RKO (cell line): ENCODE measurements at places on chromosomes 7 and 10.
A peak's percentile ranks its signal among the peaks of the same experiment; 100 is the strongest.

- no peak for DNase-seq
Observed at GRCh38 chr10:50605269-50605950, 18.3 kb downstream of the SGMS1 start.

DNA sequence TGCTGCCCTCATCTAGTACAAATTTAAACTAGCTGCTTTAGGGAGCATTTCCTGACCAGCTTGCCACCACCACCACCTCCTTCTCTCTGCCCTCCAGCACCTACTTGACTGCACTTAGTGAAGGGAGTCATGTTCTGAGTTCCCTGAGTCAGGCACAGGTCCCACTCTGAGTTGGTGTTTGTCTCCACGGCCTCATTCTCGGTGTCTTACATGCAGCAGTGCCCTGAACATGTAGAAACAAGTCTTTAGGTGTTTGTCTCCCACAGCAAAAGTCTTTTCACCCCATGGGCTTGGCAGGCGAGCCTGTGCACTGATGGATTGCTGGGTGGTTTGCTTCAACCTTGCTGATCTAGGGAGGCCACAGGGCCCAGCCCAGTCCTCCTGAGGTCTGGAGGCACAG is 16.9 kb downstream of the TSPAN14 start:
- no peak for DNase-seq

- no peak for DNase-seq
Observed at GRCh38 chr7:149420006-149420405, 40.9 kb downstream of the ZNF777 start.

GRCh38 chr10:53918755-53919154 is 882.3 kb downstream of the PCDH15 start:
- peak; percentile 19 for DNase-seq

DNA sequence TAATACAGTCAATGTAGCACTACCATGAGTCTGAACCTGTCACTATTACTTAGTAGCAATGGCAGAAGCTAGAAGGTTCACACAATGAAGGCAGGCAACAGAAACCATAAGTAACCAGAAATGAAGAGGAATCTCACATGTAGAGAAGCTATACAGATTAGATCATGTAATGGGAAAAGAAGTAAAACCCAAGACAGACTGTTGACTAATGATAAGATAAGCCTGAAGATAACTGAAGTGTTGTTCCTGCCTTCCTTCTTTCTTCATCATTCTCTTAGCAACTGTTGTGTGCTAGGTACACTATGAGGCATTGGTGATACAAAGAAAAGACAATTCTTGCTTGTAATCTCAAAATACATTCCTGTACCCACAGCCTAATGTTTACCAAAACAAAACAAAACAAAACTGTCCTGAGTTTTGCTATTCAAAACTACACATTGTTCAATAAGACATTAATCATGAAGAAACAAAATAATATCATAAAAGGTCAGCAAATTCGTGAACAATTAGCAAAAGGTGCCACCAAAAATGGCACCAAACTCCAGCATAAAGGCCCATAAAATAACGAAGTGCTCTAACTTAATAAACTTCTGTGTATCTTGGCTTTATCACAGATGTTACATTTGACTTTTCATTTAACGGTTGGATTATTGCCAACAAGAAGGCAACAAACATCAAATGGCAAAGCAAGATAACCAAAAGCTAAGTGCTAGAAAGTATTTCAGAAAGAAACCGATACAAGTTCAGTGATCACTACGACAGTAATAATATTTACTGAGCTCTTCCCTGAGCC is 27.1 kb downstream of the ZNF800 start:
- DNase-seq, result no peak

- DNase-seq, result no peak
Observed at GRCh38 chr10:70260259-70260658, 23.5 kb downstream of the NPFFR1 start.

GRCh38 chr7:151051108-151051507 is 2.8 kb downstream of the ASIC3 start:
- no peak for DNase-seq

DNA sequence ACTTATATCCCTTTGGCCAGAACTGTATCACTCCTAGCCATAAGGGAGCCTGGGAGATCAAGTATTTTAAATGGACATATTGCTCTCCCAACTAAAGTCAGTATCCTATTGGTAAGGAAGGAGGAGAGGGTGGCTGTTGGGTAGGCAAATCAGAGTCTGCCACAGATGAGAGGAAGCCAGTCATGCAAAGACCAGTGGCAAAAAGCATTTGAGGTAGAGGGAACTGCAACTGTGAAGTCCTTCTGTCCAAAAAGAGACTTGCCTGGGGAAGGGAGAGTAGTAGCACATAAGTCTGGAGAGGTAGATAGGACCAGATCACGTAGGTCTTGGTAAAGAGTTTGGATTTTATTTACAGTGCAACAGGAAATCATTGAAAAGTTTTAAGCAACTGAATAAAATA is 8.8 kb upstream of the CCNJ start:
- DNase-seq, result no peak

DNA sequence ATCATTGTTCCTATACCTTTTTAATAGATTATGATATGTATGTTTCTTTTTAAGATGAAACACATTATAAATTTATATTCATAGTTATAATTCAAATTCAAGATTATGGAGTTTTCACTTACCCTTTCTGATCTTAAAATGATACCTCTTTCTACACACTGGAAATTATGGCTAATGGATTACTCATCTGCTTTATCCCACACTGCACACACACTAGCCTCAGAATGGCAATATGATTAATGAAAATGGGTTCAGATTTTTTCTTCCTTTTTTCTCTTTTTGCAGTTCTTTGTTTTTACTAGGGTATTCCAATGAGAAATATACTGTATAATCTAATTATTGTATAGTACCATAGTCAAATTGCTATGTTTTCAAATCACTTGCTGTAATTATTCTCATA is 82.3 kb upstream of the FZD1 start:
- no peak for DNase-seq

DNA sequence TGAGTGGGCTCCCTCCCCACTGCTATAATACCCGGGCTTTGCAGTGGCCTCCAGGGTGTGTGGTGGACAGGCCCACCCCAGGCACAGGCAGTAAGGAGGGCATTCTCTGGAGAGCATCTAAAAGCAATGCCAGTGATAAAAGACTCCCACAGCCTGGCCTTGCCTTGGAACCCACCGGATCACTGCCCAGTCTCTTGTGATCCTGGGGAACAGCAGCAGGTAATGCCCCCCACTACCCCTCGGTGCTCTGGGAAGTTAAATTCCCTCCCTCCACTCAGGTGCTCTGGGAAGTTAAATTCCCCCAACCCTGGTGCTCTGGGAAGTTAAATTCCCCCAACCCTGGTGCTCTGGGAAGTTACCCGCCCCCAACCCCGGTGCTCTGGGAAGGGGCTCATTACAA is 565.2 kb downstream of the TCERG1L start:
- DNase-seq, result no peak

DNA sequence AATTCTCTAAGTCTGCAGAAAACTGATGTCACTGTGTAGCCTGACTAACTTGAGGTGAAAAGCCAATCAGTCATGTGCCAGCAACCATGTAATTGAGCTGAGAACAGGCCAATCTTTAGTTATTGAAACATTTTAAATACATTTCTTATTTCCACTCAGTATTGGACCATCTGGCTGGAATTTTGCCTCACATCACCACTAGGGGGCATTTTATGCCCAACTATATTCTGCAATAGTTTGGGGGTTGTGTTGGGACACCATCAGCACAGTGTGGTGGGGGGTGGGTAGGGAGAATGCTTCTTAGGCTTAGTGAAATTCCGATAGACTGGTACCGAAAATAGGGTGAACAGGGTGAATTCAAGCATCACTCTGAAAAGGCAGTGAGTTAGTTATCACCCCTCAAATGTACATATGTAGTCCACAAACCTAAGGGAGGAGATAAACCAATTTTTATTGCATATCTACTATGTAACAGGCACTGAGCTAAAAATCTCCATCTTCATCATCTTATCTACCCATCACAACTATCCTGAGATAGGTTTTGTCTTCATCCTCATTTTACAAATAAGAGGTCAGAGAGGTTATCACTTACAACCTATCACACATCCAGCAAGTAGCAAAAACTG is 17.8 kb downstream of the NPSR1 start:
- DNase-seq, result no peak

- no peak for DNase-seq
Observed at GRCh38 chr10:86024281-86025041, 342.1 kb downstream of the GRID1 start.

- DNase-seq, result no peak
Observed at GRCh38 chr7:47991270-47991669, 11.9 kb upstream of the HUS1 start.

DNA sequence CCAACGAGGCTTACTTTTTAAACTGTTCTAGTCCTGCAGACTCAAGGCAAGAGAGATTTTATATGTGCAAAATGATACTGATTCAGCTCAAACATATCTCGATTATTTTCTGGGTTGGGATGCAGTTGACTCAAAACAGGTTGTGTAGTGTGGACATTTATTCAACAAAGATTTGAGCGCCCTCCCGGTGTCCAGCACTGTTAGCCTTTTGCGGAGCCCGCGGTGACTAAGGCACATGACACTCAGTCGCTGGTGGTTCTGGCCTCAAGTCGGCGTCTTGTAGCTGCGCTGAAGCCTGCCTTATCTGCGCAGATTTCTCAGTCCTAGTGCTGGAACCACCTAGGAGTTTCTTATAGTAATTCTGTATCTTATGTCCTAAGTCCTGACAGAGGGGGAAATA is 938 bp upstream of the CADPS2 start:
- DNase-seq, result peak; percentile 92

- DNase-seq, result no peak
Observed at GRCh38 chr10:36473122-36473521, 652.3 kb upstream of the ANKRD30A start.

GRCh38 chr7:40983111-40983510 is 719.8 kb downstream of the INHBA start:
- DNase-seq, result no peak
